Activated T-cell treated with anti-CD3 and anti-CD28 coated beads for 4 hours (primary cell): ENCODE measurements at places on chromosomes 12 and 14.

DNA sequence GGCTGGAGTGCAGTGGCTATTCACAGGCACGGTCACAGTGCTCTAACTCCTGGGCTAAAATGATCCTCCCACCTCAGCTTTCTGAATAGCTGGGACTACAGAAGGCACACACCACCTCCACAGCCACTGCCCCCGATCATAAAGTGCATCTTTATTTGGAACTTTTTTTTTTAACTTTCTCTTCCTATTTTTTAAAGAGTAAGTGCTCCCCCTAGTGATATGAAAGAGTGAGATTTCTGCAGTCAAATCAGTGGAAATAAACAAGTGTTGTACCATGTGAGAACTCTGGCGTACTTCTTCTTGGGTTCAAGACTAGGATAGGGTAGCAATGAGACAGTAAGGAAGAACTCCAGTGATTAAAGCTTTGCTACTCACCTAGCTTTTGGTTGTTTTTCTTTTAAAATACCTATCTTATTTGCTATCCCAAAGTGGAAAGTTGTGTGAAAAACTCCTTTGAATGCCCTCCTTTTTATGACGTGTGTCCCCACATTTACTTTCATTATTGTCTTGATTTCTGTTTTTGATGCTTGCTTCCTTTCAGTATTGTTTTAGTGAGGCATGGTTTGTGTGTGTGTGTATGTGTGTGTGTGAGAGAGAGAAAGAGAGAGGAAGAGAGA lies 6.6 kb downstream of the PPP4R4 start:
- no peak for DNase-seq

GRCh38 chr12:27779416-27779919 lies 565 bp upstream of the KLHL42 start:
- DNase-seq, result peak; percentile 3

GRCh38 chr14:63677891-63678379 lies 36.3 kb upstream of the WDR89 start:
- no peak for DNase-seq

DNA sequence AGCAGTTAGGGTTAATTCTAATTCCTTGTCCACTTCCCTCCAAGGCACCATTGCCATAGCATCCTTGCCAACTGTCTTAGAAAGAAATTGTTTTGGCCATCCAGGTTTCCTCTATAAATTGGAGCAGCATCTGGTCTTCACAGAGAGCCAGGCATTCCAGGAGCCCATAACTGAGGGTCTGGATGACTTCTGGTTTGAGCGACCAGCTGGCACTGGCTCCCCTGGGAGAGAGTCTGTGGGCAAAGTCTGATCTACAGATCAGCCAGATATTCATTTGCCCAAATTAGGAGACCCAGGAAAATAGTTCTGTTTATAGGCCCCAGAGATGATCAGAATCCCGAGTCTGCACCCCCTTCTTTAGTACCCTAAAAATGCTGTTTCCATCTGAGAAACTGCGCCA lies 16.0 kb downstream of the VSX2 start:
- no peak for DNase-seq

- DNase-seq, result no peak
These were observed 19.8 kb downstream of the OR5AU1 start for GRCh38 chr14:21136024-21136423.

GRCh38 chr12:56040963-56041551 lies 661 bp upstream of the RPS26 start:
- DNase-seq, result no peak

GRCh38 chr14:38047195-38047902 lies 160.4 kb upstream of the SSTR1 start:
- no peak for DNase-seq

DNA sequence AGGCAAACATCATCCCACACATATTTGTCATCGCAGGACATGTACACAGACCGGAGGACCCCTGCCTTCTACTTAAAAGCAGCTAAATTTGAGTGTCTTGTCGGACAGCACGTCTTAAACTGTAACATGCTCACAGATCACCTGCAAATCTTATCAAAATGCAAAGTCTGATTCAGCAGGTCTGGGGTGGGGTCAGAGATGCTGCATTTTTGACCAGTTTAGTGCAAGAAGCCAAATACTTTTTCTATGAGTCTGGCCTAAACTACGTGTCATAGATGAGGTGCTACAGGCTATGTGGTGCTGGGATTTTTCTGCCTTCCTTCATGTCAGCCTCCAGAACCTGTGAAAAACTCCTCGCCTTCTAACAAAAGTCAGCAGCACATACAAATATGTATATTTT lies 178.8 kb upstream of the LHX5 start:
- DNase-seq, result no peak

GRCh38 chr14:59318908-59319307 lies 130.4 kb downstream of the DAAM1 start:
- DNase-seq, result no peak

GRCh38 chr12:6061660-6062059 lies 62.8 kb downstream of the VWF start:
- DNase-seq, result no peak

DNA sequence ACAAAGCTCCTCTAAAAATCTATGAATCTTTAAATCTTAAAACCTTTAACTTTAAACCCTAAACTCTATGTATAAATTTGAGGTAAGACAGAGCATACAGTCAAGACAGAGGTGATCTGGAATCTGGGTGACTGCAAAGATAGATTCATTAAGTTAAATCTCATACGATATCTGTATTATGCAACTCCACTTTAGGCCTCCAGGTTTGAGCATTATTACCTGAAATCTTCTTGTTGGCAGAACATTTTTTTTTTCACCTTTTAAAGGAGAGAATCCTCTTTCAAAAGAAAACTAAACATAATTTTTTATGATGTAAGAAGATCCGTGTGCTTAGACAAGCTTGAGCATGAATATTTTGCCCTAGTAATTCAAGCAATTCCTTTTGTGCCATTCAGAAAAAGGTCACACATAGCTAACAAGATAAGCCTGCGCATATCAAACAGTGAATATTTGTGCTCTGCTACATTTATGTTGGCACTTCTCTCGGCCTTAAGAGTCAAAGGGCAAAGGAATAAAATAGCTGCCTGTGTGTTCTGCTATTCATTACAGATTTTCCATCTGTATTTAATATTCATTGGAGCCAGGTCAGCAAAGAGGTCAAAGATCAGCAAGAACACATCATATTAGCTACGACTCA lies 163.3 kb downstream of the TMTC3 start:
- DNase-seq, result no peak

- DNase-seq, result no peak
These were observed 550.8 kb upstream of the TMEM132C start for GRCh38 chr12:127716166-127716565.

GRCh38 chr12:62265511-62265910 lies 5.3 kb downstream of the USP15 start:
- no peak for DNase-seq

DNA sequence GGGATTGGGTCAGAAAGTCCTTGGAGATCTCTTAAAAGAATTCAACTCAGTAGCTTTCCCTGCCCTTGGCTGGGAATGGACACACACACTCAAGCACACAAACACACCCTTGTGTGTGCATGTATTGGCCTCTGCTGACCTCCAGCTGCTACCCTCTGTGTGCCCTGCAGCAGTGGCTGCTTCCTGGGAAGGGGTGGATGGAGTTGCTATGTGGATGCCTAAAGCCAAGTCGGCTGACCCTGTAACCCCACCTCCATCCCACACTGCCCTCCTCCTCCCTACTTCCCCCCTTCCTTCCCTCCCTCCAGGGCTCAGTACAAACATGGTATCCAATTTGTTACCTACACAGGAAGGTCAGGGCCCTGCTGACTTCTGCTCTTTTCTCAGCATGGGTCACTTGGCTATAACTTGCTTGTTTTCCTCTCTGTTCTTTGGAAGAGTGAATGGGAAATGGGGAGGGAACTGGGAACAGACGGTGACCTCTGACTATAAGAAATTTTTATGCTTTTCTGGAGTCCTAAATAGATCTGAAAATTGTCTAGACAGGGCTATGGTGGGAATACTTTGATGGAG lies 351.6 kb upstream of the TBX3 start:
- DNase-seq, result no peak

GRCh38 chr14:75303381-75303789 lies 24.8 kb downstream of the FOS start:
- no peak for DNase-seq

- DNase-seq, result no peak
These were observed 34.2 kb upstream of the MAP1LC3B2 start for GRCh38 chr12:116524964-116525379.

GRCh38 chr14:20468764-20469241 lies 403 bp upstream of the PNP start:
- no peak for DNase-seq

- no peak for DNase-seq
These were observed 77.8 kb downstream of the VWF start for GRCh38 chr12:6046511-6047180.

DNA sequence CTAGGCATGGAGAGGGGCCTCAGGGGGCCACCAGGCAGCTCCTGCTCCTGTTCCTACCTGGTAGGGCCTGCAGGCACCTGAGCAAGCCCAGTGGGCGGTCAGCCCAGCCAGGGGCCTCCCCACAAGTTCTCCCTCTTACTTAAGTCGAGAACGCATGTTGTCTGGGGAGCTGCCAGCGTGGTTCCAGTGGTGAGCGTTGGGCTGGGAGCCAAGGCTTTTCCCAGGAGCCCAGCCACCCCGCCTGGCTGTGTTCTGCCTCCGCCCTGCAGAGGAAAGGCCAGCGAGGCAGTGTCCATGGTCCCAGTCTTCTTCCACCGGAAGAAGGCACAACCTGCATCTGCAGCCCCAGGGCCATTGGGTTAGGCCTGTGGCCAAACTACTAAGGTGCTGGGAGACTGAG lies 1.4 kb downstream of the C14orf180 start:
- DNase-seq, result no peak

DNA sequence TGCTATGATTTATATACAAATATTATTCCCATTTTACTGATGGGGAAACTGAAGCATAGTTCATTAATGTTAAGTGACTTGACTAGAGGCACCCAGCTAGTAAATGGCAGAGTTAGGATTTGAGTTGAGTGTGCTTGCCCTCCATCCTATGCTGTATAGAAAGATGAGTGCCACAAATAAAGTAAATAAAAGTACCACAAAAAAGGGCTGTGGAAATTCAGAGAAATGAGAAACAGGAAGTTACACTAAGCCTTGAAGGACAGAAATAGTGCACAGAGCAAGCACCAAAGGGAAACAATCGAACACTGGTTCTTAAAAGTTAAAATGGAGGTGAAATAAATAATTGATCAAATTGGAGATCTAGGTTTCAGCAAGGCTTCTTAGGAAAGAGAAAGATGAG lies 9.2 kb upstream of the ABCD2 start:
- no peak for DNase-seq

- no peak for DNase-seq
These were observed 34.9 kb upstream of the ZNF740 start for GRCh38 chr12:53145383-53146260.

DNA sequence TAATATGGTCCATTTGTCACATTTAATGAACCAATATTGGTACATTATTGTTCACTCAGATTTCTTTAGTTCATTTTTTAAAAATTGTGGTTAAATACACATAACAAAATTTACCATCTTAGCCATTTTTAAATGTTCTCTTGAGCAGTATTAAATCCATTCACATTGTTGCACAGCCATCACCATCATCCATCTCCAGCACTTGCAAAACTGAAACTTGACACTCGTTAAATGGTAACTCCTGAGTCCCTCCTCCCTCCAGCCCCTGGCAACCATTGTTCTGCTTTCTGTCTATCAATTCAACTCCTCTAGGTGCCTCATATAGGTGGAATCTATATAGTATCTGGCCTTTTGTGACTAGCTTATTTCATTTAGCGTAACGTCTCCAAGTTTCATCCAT lies 86.4 kb downstream of the ACACB start:
- no peak for DNase-seq

DNA sequence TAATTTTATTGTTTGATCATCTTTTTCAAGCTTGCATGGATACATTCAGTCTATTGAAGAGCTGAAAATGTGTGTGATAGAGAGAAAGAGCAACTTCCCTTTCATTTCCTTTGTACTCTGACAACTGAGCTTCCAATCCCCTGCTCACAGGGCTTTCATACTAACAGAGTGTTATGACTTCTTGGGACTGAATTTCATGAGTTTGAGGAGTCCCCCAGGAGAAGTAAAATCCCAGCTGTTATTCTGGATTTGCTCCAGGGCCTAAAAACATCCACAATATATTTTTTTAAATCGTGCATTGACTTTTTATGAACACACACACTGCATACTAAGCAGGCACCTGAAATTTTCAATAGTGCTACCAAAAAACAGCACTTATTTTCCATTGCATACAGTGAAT lies 195.8 kb upstream of the CAND1 start:
- no peak for DNase-seq

GRCh38 chr14:65107200-65107599 lies 4.9 kb upstream of the MAX start:
- DNase-seq, result no peak

- no peak for DNase-seq
These were observed 89.7 kb upstream of the ETV6 start for GRCh38 chr12:11559626-11560340.

DNA sequence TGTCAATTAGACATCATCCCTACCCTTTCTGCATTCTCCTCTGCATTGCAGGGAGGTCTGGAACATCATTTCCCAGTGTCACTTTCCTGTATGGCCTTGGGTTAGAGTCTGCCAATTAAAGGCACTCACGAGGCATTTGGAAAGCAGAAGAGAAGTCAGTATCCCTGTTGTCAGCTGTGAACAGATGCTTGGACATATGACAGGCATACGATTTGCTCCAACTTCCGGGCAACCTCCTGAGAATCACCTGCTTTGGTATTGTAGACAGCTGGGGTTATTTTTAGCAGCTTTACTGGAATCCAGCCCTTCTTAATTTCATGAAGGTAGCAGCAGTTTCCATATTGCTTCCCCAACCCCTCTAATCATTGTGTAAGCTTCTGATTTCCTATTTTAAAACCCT lies 88.7 kb upstream of the DHRS4 start:
- DNase-seq, result no peak

DNA sequence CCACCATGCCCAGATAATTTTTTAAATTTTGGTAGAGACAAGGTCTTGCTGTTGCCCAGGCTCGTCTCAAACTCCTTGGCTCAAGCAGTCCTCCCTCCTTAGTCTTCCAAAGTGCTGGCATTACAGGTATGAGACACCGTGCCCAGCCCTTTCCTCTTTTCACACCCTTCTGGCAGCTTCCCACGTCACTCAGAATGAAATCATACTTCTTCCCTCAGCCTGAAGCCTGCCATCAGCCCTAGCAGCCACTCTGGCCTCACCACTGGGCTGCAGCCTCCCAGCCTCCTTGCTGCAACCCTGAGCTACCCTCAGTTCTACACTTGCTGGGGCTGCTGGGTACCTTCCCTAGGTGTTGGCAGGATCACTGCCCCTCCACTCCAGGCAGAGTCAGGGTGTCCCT lies 18.2 kb downstream of the ANKRD9 start:
- DNase-seq, result no peak

- no peak for DNase-seq
These were observed 716 bp upstream of the PTGDR start for GRCh38 chr14:52266782-52267181.

- no peak for DNase-seq
These were observed 473.4 kb upstream of the LMO3 start for GRCh38 chr12:17079251-17079909.

GRCh38 chr12:115840159-115840558 lies 437.3 kb downstream of the MED13L start:
- no peak for DNase-seq
